ENCODE measurements at places on chromosomes 2 and 18.

GRCh38 chr2:208010506-208010905, 14.8 kb downstream of the PLEKHM3 start:
- no peaks in the 10 kb centered on the region for H3K27me3 ChIP-seq
- no peak overlapping the region for H3K4me3 ChIP-seq
- no peaks in the 10 kb centered on the region for H3K36me3 ChIP-seq
- H3K4me1 ChIP-seq: peaks cover 12% of the 10 kb centered on the region

DNA sequence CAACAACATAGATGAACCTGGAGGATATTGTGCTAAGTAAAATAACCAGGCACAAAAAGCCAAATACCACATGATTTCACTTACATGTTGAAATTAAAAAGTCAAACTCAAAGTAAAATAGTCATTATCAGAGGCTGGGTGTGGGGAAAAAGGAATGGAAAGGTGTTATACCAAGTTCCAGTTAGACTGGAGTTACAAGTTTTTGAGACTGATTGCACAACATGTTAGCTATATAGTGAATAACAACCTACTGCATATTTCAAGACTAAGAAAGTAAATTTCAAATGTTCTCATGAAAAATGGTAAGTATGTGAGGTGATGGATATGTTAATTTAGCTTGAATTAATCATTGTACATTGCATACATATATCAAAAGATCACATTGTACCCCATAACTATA, 116.8 kb upstream of the HNMT start:
- peaks cover 2% of the 10 kb centered on the region for H3K27me3 ChIP-seq
- H3K4me1 ChIP-seq: no peaks in the 10 kb centered on the region
- H3K36me3 ChIP-seq: no peaks in the 10 kb centered on the region
- no peak overlapping the region for H3K27ac ChIP-seq

- no peak for DNase-seq
- H3K27me3 ChIP-seq: peaks cover 10% of the 10 kb centered on the region
- no peaks in the 10 kb centered on the region for H3K4me1 ChIP-seq
- H3K36me3 ChIP-seq: no peaks in the 10 kb centered on the region
These were observed 22.5 kb upstream of the SULT1C2 start for GRCh38 chr2:108266218-108266617.

DNA sequence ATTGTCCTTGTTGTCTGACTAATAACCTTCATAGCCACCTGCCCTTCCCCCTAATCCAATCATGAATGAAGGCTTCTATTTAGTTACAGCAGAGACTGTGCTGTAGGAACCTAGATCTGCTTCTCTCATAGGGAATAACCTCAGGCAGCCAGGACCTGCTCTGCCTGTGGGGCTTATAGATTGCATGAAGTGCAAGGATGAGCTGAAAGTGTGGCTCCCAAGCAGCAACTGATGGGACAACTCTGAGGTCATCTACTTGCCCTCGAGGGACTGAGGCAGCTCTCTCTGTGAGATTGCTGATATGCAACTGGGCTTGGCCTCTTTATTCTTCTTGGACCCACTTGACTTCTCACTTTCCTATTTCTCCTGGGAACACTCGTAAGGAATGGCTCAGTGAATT, 23.8 kb upstream of the SLC38A11 start:
- DNase-seq: no peak
- no peak overlapping the region for H3K4me3 ChIP-seq
- H3K36me3 ChIP-seq: no peaks in the 10 kb centered on the region
- no peak overlapping the region for H3K27ac ChIP-seq

DNA sequence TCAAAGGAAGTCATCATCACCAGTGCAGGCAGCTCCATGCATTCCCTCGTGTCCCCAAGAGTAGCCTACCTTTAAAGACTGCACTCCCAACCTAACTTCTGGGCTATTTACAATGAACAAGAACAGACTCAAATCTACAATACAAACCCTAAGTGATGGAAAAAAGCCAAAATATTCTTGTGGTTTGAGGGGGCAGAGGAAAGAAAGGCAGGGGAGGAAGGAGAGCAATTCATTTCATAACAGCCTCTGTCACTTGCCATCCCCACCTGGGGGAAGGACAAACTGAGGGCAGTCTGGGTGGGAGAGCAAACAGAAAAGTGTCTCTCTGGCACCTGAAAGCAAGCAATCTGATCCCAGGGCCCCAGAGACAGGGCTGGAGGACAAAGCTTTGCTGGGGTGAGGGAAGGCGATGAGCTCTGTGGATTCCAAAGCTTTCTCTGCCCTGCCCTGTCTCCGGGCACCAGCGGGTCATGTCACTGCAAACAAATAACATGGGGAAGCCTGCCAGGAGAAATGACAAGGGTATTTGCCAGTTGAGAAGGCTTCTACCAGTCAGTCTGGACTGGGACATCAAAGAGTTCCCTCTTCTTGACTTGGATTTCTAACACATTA, 528.0 kb upstream of the TNP1 start:
- H3K27ac ChIP-seq: no peak overlapping the region
- H3K27me3 ChIP-seq: peaks cover 5% of the 10 kb centered on the region
- no peaks in the 10 kb centered on the region for H3K36me3 ChIP-seq

DNA sequence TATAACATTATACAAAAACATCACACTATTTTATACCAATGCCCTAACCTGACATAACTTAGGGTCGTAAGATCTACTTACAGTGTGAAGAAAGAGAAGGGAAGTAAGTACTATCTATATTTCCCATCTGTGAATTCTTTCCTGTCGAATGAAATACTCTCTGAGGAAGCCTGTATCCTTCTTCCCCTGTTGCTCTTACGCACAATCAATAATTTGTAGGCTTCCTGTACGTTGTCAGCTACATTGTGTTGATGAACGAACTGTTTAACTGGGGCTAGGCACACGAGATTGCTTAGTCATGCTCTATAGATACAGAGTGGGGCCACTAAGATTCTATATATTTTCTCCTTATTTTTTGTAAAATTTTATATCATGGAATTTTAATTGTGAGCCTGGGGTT, 1125.0 kb upstream of the CELF4 start:
- H3K4me1 ChIP-seq: no peaks in the 10 kb centered on the region
- H3K36me3 ChIP-seq: no peaks in the 10 kb centered on the region
- no peaks in the 10 kb centered on the region for H3K27me3 ChIP-seq
- DNase-seq: no peak
